ENCODE measurements at places on chromosomes 5 and 9. TPM values are rescaled to one million over a fixed set of nuclear protein-coding genes. Genes with fewer than 3 reads are reported as not detected.

DNA sequence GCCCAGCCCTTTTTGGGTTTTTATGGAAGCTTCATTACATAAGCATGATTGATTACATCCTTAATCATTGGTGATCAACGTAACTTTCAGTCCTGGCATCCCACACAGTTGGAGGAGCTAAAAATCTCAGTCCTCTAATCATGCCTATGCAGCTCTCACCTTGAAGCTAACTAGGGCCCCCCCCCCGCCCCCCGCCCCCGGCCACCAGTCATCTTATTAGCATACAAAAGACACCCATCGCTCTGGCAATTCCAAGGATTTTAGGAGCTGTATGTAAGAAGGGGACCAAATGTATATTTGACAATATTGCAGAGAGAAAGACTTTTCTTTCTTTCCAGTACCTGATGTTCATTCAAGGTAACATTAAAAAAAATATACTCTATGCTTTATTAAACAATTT, 19.0 kb downstream of the ENC1 start:
- no peak for DNase-seq

DNA sequence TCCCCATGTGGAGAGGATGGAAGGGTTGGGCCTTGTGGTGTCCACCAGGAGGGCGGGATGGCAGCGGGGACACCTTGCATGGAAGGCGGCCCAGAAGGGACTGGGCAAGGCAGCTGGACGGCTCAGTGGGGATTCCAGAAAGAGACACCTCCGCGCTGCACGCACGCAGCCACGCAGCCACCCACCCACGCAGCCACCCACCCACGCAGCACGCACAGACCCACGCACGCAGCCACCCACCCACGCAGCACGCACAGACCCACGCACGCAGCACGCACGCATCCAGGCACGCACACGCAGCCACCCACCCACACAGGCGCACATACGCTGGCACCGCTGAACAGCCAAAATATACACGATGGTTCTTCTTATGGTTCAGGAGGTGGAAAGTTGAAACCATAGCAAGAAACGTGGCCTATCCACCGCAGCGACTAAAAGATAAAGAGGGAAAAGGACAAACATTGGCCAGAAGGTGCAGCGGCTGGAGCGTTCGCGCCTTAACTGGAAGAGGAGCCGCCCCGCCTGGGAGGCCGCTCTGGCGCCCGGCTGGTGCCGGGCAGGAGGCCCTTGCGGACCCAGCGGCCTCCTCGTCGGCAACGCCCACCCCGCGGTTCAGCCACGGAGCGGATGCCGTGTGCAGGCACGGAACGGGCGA, 22.2 kb upstream of the EXOC3 start:
- peak; percentile 73 for DNase-seq

GRCh38 chr5:143551820-143552251, 148.3 kb upstream of the NR3C1 start:
- DNase-seq, result no peak

GRCh38 chr9:107491081-107492053, 1.8 kb upstream of the KLF4 start:
- peak; percentile 83 for DNase-seq

- DNase-seq, result no peak
Observed at GRCh38 chr9:109831998-109832658, 52.1 kb downstream of the PALM2AKAP2 start.

- no peak for DNase-seq
Observed at GRCh38 chr5:102722931-102723330, 32.2 kb upstream of the PAM start.

DNA sequence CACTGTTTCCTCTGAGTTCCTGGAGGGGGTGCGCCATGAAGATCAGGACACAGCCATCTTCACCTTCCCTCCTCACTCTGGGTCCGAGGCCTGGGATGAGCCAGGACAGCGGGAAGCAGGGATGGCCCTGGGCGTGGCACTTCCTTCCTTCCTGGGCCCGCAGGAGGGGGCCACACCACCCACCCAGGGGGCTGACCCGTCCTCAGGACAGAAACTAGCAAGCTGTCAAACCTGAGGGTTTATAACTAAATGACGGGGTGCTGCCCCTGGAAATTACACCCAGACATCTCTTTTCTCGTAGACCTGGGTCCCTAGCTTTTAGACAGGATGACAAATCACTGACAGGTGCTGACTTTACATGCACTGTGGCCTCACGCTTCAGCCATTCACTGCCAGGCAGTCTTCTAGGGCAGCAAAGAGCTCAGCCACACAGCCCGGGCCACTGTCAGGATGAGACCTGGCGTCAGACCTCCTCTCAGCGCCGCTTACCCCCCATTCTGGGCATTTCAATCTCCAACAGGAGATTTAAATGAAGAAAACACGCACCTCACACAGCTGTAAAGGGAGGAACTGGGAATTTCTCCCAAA, 8.1 kb downstream of the FCN2 start:
- peak; percentile 14 for DNase-seq

- no peak for DNase-seq
Observed at GRCh38 chr5:93044859-93045666, 536.0 kb downstream of the NR2F1-AS1 start.

DNA sequence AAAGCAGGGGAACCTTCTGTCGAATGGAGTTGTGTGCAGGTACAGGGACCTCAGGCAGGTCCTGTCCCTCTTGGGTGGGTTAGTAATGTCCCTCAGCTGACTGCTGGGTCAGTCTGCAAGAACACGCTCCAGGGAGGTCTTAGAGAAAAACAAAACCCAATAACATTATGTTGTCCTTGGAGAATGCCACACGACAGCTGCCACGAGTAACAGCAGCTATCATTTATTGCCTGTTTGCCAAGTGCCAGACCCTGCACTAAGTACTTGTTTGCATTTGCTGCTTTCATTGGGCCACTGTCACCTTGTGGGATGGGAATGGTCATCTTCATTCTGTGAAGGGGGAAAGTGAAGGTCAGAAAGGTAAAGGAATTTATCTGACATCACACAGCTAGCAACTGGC, 310.3 kb downstream of the SLIT3 start:
- no peak for DNase-seq

DNA sequence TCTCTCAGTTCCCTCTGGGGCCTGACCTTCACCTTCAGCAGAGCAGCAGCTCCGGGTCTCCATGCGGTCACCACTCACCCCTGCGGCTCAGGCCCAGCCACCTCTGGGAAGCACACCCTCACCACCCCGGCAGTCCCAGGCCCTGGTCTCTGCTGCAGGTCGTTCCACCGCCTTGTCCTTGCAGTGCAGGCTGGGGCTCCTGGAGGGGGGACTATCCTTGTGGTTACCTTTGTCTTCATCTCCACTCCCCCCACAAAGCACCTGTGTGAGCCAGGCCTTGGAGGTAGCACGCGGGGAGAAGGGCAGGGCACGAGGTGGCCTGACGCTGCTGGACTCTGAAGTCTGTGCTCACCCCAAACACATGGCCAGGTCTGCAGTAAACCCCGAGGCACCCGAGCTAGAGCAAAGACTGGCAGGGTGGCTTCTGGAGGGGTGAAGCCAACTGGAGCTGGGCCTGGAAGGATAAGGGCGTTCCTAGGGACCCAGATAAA, 33.2 kb upstream of the RXRA start:
- DNase-seq, result no peak

DNA sequence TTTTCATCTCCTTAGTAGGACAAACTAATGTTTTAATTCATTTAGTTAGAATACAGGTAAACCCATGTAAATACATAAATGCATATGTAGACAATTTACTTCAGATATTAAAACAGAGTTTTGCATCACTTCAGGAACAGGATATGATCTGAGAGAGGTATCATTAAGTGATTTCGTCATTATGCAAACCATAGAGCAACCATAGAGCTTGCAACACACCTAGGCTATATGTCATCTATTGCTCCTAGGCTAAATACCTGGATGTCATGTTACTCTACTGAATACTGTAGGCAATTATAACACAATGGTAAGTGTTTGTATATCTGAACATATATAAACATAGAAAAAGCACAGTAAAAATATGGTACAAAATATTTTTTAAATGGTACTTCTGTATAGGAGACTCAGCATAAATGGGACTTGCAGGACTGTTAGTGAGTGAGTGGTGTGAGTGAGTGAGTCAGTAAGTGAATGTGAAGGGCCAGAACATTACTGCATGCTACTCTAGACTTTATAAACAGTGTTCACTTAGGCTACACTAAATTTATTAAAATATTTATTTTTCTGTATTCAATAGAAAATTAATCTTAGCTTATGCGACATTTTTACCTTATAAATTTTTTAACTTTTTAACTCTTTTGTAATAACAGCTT, 1377.5 kb upstream of the CDH9 start:
- DNase-seq, result no peak

DNA sequence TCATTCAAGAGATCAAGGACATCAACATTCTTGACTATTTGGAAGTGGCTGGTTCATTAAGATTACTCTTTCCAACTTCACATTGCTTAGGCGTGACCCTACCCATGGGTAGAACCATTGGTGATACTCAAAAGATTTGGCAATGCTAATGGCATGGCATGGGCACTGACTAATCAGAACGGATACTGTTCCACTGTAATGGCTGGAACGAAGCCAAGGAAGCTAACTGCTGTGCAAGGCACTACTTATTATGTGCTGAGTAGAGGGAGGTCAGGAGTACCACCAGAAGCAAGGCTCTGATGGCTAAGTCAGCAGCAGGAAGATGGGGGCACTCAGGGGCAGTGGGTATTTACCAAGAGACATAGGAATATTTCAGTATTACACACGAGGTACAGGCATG, 31.9 kb downstream of the GNA14 start:
- no peak for DNase-seq

DNA sequence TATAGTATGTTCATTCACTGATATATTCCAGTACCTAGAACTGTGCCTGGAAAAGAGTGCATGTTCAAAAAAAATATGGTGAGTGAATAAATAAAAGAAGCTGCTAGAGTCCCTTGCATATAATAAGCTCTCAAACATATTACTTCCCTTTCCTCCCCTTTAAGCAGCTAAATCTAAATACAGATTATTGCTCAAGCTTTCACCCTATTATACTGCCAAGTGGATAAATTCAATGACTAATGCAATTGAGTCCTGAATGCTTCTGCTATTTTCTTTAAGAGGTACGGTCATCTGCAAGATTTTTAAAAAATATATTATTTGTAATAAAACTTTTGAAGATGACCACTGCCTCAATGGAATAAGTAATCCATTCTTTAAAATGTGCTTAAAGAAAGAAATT, 248.4 kb downstream of the PLK2 start:
- DNase-seq, result no peak

- DNase-seq, result no peak
Observed at GRCh38 chr5:160788102-160788660, 63.8 kb downstream of the ATP10B start.

- no peak for DNase-seq
Observed at GRCh38 chr5:74199005-74199404, 441.5 kb downstream of the ENC1 start.

DNA sequence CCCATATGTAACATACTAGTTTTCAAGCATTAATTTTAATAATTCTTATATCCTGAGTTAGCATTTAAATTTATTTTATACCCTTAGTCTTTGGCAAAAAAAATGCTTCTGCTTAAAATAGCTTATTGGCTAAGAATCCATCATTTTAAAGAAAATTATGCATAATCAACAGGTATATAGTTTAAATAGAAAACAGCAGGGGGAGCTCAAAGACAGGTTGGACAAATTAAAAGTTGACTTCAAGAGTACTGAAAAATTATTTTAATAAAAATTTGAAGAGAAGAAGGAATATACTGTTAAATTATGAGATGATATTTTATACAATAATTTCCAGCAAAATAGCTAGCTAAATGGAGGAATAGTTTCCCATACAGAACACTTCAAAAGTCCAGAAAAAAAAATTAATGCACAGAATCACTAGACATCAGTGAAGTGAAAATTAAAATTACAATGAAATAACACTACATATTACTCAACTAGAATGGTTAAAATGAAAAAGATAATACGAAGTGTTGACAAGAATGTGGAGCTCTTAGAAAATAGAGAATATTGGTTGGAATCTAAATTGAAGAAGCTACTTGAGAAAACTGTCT, 387.1 kb downstream of the PDE4D start:
- no peak for DNase-seq

RANBP3L gene
- total RNA-seq, result 4.6 TPM

CHSY3 gene
- 3.1 TPM for total RNA-seq

RORB gene
- total RNA-seq, result 1.0 TPM

PCDHB13 gene
- 2.6 TPM for total RNA-seq

PAIP2 gene
- total RNA-seq, result 68.8 TPM

MYORG gene
- 5.7 TPM for total RNA-seq

NEUROG1 gene
- not detected for total RNA-seq

All from upper lobe of left lung (tissue), 6 donors.